ENCODE measurements at places on chromosomes 5 and 9. TPM values are rescaled to one million over a fixed set of nuclear protein-coding genes. Genes with fewer than 3 reads are reported as not detected.

DNA sequence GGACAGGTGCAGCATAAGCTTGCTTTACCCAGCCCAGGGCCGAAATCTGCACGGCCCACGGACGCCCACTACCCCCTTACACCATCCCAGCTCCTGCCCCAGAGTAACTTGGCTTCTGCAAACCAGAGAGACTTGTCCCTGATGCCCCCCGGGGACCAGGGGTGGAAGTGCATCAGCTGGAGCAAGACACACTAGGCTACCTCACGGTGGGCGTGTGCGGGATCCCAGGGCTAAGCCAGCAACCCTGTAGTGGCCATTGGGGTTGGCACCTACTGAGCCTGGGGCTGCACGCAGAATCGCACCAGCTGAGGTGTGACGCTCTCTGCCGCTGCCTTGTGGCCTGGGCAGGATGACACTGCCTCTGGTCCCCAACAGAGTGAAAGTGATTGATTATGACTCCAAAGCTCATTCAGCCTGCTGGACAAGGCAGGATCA is 6.1 kb upstream of the ZNF79 start:
- no peak for DNase-seq

- DNase-seq = no peak
Observed at GRCh38 chr5:60578315-60578714, 121.7 kb downstream of the DEPDC1B start.

DNA sequence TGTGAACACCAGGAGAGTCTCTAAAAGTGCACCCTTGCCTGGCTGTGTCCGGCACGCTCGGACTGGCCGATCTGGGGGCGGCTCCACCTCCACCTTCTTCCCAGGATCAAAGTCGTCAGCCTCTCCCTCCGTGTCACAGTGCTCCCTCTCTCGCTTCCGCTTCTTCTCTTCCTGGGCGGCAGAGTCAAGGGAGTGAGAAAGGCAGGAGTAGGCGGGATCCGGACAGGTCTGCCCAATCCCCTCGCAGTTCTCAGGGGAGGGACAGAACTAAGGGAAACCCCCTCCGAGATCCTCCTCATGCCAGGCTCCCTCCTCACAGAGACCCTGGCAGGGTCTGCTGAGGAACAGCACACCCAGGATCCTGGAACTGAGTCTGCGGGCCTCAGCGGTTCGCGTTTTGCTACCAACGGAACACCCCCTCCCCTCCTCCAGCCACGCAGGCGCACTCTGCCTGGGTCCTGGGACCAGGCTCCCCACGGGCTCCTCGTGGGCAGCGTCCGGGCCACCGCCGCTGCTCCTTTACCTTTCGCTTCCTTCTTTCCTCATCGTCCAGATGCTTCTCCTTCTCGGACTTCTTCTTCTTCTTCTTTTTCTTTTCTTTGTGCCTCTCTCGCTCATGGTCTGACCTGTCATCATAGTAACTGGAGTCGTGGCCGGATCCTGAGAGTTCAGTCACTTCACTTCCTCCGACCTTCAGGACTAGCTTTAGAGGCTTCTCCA is 1.3 kb downstream of the BRD9 start:
- DNase-seq = no peak

GRCh38 chr5:6412811-6413210 is 34.5 kb upstream of the MED10 start:
- DNase-seq = no peak

GRCh38 chr5:144328494-144328893 is 157.8 kb downstream of the KCTD16 start:
- DNase-seq = no peak

KCNIP1 gene
- 0.96 TPM for total RNA-seq

MAN2A1 gene
- total RNA-seq = 24.9 TPM

SARDH gene
- 4.5 TPM for total RNA-seq

Measured in neural crest cell (in vitro differentiated cells).